Keratinocyte (primary cell): ENCODE measurements at places on chromosomes 4 and X.

DNA sequence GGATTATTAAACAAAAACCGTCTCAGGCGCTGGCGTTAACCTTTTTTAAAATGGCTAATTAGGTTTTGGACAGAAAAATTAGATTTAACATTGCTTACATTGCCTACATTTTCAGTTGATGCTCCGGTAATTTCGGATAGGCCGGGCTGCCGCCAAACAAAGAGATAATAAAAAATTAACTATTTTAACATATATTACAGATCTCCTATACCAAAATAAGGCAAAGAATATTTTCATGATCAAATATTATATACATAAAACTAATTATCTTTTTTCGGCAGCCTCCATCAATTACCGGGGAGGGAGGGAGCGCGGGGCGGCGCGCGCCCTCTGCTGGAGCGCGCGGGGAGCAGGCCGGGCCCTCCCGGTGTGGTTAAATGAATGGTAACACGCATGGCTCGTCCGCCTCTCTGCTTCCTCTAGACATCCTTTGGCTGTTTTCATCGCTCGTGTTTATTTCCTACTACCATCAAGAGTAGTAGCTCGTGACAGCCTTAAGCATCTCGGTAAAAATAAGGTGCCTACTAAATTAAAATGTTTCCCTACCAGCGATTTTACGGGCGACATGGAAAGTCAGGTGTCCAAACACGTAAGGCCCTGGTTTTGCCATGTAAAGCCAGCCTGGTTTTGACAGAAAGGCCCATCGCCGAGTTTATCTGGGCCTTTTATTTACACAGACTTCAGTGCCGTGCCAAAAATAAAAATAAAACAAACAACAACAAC is 52.4 kb upstream of the TMEM33 start:
- DNase-seq: no peak

- DNase-seq: no peak
Observed at GRCh38 chr4:59180161-59180560, 2020.0 kb upstream of the ADGRL3 start.

DNA sequence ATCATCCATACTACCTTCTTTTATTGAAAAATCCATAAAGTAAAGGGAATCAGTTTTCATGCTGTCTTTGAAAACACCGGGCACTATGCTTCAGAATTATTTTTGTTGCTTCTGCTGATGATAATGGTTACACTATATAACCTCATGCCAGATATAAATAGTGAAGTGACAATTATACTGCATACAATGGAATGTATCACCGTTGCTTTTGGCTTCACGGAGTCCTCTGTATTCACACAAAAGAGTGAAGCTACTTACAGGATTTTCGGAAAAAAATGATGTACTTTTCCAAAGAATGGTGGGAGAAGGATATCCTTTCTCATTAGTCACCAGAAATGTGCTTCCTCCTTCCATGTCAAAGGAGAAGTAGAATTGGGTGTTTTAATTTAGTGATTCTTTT is 159.1 kb upstream of the PITX2 start:
- DNase-seq: no peak

GRCh38 chr4:127479031-127479622 is 153.6 kb upstream of the INTU start:
- DNase-seq: no peak

DNA sequence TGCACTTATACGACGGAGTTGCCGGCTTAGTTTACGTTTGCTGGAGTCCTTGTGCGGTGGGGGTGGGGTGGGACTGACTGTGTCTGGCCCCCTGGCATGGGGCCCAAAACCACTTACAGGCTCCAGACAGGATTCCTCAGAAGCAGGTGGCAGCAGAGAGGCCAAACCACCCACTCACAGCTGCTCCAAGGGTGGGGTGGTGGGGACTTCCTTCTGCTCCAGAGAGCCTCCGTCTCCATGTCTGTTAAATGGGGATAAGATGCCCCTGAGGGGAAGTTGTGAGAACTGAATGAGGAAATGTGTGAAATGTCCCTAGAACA is 36.7 kb downstream of the PSAPL1 start:
- DNase-seq: peak; percentile 7

DNA sequence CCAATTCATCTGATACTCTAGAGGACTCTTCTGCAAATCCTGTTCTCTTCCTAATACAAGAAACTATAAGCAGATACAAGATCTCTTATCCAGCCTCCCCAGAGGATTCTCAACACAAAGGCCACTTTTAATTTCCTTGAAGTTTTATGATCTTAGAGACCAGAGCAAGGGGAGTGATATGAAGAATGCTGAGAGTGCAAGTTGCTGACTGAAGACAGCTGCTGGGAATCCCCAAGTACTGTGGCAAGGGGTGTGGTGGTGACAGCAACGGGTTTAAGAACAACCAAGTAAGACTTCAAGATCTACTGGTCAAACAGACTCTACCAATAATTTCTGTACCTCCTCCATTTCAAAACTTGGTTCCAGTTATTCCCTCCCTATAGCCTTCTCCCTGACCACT is 7.0 kb downstream of the AMMECR1 start:
- no peak for DNase-seq

DNA sequence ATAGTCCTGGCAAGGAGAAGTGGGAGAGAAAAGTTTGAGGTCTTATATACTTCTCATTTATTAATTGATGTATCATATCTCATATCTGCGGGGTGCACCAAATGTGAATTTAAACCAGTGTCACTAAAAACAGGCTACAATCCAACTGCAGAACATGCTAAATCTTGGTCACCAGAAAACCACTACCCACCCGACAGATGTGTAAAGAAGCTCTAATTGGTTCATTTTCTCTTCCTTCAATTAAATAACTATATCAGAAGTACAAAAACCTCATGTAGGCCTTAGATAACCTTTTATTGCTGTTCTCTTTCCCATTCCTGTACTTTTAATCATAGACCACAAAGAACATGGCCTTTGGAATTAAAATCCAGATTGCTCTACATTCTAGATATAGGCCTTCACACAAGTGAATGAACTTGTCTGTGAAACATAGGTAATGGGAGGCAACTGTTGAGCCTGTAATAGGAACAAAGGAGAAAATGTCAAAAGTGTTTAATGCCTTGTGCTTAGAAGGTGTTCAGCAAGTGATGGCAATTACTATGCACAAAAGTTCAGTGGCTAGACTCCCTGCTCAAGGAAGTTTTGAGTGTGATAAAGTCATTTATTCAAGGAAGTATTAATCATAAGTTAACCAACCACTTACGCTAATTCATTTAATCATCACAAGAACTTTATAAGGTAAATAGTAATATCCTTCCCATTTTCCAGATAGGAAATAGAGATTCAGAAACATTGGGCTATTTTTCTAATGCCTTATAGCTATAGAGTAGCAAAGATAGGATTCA is 425.6 kb downstream of the INPP4B start:
- DNase-seq: no peak

DNA sequence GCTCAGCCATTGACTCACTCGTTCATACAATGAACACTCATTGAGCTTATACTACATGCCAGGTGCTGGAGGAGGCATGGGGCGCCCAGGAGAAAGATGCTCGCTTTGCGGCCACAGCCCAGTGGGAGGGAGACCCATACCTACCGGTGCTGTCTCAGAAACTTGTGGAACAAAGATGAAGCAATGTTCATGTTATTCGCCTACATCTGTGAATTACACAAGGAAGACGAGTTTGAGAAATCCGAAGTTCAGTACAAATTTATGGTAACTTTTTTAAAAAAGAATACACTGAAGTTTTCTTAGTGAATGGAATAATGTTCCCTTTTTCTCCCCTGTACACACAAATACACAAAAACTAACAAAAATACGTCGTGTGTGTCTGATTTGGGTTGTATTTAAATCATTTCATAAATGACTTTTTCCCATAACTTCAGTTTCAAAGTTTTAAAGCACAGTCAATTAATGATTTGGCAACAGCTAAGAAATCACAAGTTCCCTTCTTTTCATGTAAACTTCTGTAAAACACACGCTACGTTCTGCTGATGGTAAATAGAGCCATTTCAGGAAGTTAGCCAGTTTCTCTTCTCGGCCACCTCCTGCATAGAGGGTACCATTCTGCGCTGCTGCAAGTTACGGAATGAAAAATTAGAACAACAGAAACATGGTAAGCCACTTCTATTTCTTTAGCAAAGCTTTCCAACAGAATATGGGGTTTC is at the start of gene TLR8:
TLR8 (plus strand) TSS at position 575 of the 716 bp plus-strand sequence; CDS start at position 662, 87 bp downstream.
- no peak for DNase-seq

GRCh38 chr4:874056-874455 is 48.1 kb upstream of the CPLX1 start:
- no peak for DNase-seq
